Heart left ventricle (tissue), 16 donors: ENCODE measurements at places on chromosomes 3 and 15. TPM values are rescaled to one million over a fixed set of nuclear protein-coding genes. Genes with fewer than 3 reads are reported as not detected.

Gene ARPIN
- 11.4 TPM for total RNA-seq

Gene FANCD2OS
- not detected for total RNA-seq

Gene FBXO40
- 221 TPM for total RNA-seq

Gene C3orf52
- total RNA-seq: 4.9 TPM

Gene SLCO2A1
- 28.4 TPM for total RNA-seq

Gene IMPG2
- total RNA-seq: 0.20 TPM

Gene DALRD3
- total RNA-seq: 14.9 TPM

Gene WDR76
- 0.52 TPM for total RNA-seq

DNA sequence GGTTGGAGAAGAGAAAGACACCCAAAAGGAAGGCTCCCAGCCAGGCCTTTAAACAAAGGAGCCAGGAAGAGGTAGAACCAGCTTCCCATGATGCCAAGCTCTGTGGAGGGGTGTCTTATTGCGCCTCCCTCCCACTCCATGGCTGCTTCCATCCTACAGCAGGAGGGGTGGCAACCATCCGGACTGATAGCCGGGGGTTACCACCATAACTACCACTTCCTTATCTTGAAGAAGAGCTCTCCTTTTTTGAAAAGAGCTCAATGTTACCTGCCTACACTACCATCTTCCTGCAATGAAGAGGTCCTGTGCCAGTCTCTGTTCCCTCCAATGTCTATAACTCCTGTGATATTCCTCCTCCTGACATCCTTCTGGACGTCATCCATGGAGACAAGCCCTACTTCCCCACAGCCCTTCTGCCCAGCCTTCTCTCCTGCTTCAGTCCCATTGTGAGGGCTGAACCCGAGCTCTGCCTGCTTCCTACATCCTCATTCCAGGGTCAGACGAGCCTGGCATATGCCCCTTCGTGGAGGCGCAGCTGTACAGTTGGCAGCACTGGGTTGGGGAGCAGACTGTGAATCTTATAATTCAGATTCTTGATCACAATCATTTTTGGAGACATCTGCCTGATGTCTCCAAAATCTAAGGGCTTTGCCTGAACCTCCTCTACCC, 8.5 kb downstream of the CCDC9B start:
- H3K36me3 ChIP-seq: no peaks in the 10 kb centered on the region
- H3K27ac ChIP-seq: no peak overlapping the region
- H3K27me3 ChIP-seq: no peaks in the 10 kb centered on the region
- no peak overlapping the region for H3K4me3 ChIP-seq
- no peak for DNase-seq
- H3K4me1 ChIP-seq: peaks cover 57% of the 10 kb centered on the region

DNA sequence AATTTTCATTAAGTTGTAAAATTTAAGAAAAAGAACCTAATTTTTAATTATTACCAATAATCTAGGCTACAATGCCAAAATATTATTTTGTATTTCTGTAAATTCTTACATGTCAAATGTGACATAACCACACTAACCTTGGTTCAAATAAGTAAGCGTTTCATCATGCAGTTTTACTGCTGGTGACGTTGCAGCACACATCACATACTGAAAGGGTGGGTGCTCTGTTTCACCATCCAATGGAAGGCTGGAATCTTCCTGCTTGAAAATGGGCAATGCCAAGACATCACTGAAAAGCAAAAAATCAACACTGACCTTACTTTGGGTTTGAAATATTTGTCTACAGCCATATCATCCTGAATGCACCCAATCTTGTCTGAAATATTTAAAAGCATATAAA, 14.8 kb downstream of the UBP1 start:
- H3K27ac ChIP-seq: no peak overlapping the region
- peaks cover 3% of the 10 kb centered on the region for H3K4me1 ChIP-seq
- no peak overlapping the region for H3K4me3 ChIP-seq
- DNase-seq: no peak
- H3K27me3 ChIP-seq: no peaks in the 10 kb centered on the region

DNA sequence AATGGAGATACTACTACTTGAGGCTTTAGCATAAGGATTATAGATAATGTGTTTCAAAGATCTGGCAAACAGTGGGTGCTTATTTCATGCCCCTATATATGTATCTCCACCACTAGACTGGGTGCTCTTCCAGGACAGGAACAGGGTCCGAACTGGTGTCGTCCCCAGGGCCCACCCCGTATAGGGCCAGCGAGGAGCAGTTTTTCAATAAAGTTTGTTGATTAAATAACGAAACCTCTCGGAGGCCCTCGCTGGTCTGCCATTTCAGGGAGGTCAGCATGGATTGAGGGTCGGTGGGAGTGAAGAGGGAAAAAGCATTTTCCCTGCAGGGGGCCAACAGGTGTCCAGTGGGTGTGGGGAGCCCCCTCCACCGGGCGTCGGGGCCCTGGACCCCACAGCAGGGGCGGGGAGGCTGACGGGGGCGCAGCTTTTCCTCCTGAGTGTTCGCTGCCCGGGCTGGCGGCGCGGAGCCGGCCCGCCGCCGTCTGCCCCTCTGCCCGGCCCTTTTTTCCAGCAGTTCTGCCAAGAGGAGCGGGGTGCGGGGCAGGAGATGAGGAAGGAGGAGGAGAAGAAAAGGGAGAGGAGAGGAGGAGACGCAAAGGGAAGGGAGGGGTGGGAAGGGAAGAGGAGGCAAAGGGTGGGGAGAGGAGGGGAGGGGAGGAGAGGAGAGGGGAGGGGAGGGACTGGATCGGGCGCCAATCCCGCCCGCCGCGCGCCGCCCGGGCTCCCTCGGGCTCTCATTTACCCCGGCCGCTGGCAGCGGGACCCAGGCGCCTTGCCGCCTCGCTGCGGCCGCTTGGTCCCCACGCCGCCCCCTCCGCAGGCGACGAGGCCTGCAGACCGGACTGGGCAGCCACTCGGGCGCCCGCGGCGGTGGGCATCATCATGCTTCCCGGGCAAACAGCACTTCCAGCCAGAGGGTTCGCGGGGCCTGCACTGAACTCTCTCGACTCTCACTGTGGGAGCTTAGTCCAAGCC, 66.3 kb downstream of the ISG20 start:
- H3K36me3 ChIP-seq: no peaks in the 10 kb centered on the region
- H3K4me1 ChIP-seq: no peaks in the 10 kb centered on the region
- H3K27me3 ChIP-seq: peaks cover 20% of the 10 kb centered on the region
- DNase-seq: peak; percentile 42
- H3K27ac ChIP-seq: peak overlapping the region; percentile 26
- peak overlapping the region; percentile 53 for H3K4me3 ChIP-seq

DNA sequence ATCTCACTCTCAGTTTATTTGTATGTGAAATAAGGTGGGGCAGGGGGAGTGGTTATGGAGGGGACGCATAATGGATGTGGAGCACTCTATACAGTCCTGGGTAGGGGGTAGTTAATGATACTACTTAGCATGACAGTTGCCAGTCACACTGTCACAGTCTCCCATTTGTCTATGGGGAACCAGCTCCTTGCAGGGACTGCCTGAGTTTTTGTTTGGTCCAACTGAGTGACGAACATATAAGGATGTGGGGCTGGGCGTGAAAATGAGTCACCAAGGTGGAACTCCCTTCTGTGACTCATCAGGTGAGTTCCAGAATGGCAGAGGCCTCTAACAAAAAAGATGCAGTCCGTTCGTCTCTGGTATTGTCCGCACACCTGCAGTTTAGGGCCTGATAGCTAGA, 235.3 kb upstream of the ST8SIA2 start:
- H3K4me1 ChIP-seq: peaks cover 2% of the 10 kb centered on the region
- no peak overlapping the region for H3K27ac ChIP-seq
- H3K36me3 ChIP-seq: no peaks in the 10 kb centered on the region
- no peak for DNase-seq

DNA sequence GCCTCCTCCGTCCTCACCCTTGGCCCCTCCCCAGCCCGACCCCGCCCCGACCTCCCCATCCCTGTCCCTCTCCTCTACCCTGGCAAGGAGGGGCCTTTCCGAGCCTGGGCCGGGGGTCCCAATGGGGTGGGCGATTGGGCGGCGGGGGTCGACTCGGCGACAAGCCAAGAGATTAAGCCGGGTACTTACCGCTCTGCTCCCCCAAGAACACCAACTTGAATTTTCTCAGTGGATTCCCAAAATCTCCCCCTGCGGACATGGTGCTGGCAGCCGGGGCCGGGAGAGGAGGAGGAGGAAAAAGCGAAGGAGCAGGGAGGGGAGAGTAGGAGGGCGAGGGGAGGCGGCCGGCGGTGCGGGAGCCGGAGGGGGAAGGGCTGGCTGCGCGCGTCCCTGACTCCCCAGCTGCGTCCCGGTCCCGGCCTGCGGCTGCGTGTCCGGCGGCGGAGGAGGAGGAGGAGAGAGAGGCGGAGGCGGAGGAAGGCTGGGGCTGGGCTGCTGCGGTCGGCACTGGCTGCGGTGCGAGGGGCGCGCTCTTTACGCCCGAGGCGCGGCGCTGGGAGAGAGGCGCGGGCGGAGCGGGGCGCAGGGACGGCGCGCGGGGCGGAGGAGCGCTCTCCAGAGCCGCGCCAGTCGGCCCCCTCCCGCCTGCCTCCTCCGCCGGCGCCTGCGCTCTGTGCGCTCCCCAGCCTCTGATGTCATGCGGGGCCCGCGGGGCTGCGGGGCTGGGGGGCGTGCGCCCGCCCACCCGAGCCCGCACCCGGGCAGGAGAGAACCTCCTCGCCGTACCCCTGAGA, at the start of gene RAB6B:
Gene RAB6B, minus strand, starts transcription at position 675 of the 794 bp plus-strand sequence. Its CDS starts 416 bp downstream, at position 259.
- peak; percentile 64 for DNase-seq
- H3K36me3 ChIP-seq: no peaks in the 10 kb centered on the region
- peaks cover 17% of the 10 kb centered on the region for H3K4me1 ChIP-seq

DNA sequence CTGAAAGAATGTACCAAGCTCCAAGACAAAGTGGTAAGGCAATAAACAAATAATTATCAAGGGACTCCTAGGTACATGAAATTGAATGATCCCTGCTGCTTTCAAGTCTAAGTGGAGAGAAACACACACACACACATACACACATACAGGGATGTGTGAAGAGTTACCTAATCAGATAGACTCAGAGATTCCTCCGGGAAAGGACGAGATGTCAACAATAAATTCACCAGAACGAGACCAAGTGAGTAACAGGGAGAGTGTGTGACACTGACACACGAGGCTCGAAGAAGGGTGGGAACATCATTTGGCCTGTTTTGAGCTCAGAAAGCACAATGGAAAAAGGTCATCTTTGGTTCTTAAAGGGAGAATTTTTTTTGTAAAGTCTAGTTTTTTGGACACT, 13.4 kb downstream of the LRIG1 start:
- no peaks in the 10 kb centered on the region for H3K36me3 ChIP-seq
- peak overlapping the region; percentile 27 for H3K27ac ChIP-seq
- H3K27me3 ChIP-seq: no peaks in the 10 kb centered on the region
- DNase-seq: no peak

DNA sequence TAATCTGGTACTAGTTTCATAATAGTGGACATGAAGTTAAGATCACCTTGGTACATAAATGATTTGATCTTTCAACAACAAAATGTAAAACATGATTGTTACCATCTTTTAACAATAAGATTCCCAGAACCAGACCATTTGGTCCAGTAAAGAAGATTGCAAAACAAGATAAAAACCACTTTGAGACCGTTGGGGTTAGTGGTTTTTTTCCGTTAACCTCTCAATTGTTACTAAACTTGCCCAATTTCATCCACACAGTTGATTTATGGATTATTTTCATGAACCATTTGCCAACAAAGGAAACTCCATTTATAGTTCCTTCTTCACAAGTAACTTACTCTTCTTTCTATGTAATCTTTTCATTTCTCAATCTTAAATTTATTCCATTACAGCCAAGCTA, 53.8 kb downstream of the ATP8B4 start:
- no peaks in the 10 kb centered on the region for H3K36me3 ChIP-seq
- no peak for DNase-seq
- H3K27ac ChIP-seq: no peak overlapping the region
- H3K27me3 ChIP-seq: no peaks in the 10 kb centered on the region

DNA sequence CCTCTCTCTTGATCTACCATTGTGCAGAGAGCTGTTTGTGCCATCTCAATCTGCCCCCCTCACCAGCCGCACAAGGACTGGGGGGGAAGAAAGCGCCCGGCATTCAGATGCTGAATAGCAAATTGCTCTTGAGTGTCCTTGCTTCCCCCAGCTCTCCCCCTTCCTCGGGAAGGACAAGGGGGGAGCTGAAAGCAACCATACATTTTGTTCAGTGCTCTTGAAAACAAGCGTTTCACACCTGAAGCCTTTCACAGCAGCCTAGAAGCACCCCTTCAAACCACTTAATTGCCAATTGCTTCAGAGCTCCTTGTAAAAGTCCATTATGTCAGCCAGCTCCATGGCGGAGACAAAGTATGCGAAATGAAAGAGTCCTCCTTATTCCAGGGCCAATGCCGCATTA, 540.1 kb downstream of the NR2F2 start:
- H3K4me1 ChIP-seq: no peaks in the 10 kb centered on the region
- H3K27me3 ChIP-seq: no peaks in the 10 kb centered on the region
- no peak overlapping the region for H3K27ac ChIP-seq
- DNase-seq: no peak

GRCh38 chr3:94787066-94787465, 724.2 kb downstream of the NSUN3 start:
- H3K36me3 ChIP-seq: no peaks in the 10 kb centered on the region
- no peaks in the 10 kb centered on the region for H3K27me3 ChIP-seq
- no peaks in the 10 kb centered on the region for H3K4me1 ChIP-seq

GRCh38 chr3:13405614-13406013, 14.5 kb downstream of the NUP210 start:
- H3K36me3 ChIP-seq: no peaks in the 10 kb centered on the region
- no peaks in the 10 kb centered on the region for H3K4me1 ChIP-seq
- no peaks in the 10 kb centered on the region for H3K27me3 ChIP-seq
- DNase-seq: no peak
- no peak overlapping the region for H3K27ac ChIP-seq

DNA sequence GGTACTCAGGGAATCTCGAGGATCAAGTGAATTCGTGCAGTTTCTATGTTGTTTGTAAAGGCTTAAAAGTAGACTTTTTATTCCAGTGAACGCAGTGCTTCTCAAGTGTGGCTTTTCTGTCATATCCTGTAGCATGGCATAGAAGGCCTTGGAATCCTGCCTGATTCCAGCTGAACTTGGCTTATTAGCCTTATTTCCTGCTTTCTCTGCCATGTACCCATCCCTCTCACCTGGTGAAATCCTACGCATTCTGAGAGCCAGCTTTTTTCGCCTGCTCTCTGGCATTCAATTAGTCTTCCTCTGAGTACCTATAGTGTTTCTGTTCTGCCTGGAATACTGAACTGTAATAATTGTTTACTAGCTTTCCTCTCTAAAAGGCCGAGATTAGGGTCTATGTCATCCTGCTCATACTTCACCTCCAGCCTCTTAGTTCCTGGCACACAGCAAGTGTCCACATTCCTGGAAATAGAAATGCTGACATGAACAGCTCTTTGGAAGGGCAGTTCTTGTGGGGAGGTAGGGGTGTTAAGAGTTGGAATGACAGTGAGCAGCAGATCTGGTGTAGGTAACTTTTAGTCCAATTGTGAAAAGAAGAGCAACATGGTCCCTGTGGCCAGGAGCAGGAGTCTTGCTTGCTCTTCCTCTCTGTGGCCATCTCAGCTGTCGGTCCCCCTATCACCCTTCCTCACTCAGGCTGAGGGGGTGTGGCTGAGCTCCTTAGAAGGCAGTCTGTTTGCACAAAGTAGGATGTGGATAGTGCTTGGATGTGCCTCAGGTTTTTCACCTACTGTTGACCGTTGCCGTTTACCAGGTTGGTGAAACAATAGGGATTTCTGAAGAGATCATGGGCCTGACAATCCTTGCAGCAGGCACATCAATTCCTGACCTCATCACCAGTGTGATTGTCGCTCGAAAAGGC, 30.4 kb downstream of the SLC24A1 start:
- H3K4me3 ChIP-seq: no peak overlapping the region
- no peaks in the 10 kb centered on the region for H3K4me1 ChIP-seq

GRCh38 chr15:23385886-23386430, 31.4 kb downstream of the GOLGA8S start:
- H3K27ac ChIP-seq: no peak overlapping the region
- H3K27me3 ChIP-seq: no peaks in the 10 kb centered on the region
- no peak overlapping the region for H3K4me3 ChIP-seq
- no peaks in the 10 kb centered on the region for H3K36me3 ChIP-seq
- DNase-seq: no peak

- peaks cover 68% of the 10 kb centered on the region for H3K36me3 ChIP-seq
- H3K27me3 ChIP-seq: no peaks in the 10 kb centered on the region
- DNase-seq: no peak
- H3K4me1 ChIP-seq: no peaks in the 10 kb centered on the region
Measured at GRCh38 chr15:78272316-78272715, 8.0 kb downstream of the DNAJA4 start.
